ENCODE measurements at places on chromosomes 4 and X.

DNA sequence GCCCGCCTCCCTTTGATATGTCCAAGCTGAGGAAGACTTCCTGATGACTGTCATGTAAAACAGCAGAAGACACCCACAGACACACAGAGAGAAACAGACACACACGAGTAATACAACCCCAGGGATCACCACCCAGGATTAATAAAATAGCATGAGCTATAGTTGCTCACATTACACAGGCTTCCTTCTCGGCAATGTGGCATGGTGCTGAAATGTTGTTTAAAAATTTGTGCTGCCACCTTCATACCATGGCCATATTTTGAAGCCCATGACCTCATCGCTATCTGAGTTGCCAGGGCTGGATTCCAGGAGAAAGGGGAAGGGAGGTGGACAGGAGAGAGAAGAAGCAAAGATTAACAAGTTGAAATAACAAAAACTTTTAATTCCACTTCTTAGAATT lies 111.7 kb downstream of the SYNPO2 start:
- DNase-seq = no peak

- DNase-seq = no peak
Measured at GRCh38 chr4:141501931-141502330, 134.5 kb upstream of the IL15 start.

DNA sequence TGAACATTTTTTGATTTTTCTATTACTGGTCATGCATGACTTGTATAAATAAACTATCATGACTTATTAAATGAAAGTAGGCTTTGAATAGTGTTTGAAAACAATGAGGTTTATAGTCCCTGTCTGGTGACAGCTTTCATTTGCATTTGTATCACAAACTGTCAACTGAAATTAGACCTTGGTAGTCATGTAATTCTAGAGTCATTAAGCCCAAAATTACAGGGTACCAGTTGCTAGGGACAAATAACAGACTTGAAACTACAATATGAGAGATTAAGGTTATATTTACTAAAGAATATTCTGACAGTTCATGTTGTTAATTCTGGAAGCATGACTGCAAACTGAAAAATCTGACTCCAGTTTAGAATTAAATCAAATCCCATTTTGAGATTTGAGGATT lies 9.2 kb upstream of the VAMP7 start:
- no peak for DNase-seq

- no peak for DNase-seq
Measured at GRCh38 chr4:173169428-173170181, 994 bp downstream of the GALNT7 start.

DNA sequence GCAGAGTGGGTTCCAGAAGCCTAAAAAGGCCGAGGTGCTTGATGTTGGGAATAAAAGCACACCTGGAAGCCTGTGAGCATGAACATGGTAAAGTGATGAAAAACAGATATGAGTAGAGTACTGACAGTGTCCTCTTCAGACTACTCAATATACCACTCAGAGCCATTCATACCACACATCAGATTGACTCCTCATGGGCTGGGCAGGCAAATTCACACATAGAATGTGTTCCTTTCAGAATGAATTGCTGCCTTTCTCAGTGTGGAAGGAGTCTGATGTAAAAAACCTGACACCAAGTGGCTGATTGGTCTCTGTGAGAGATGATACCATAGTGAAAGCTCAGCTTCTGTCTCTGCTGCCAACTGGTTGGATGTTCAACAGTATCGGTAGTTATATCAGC lies 442.7 kb downstream of the RAPGEF2 start:
- DNase-seq = no peak

DNA sequence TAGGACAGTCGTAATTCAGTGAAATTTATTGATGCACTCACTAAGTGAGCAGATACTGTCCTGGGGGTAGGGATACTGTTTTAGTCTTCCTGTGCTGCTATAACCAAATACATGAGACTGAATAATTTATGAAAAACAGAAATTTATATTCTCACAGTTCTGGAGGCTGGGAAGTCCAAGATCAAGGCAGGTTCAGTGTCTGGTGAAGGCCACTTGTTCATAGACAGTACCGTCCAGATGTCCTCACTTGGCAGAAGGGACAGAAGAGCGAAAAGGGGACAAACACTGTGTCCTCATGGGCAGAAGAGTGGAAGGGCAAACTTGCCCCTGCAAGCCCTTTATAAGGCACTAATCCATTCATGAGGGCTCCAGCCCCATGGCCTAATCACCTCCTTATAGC lies 45.6 kb downstream of the PGRMC2 start:
- no peak for DNase-seq

- DNase-seq = no peak
Measured at GRCh38 chrX:16629909-16630308, 20.0 kb upstream of the S100G start.

GRCh38 chr4:130922955-130923354 lies 1827.0 kb downstream of the C4orf33 start:
- no peak for DNase-seq

- no peak for DNase-seq
Measured at GRCh38 chr4:24163314-24163713, 273.5 kb upstream of the PPARGC1A start.

GRCh38 chr4:154743683-154744340 lies at the start of gene LRAT:
Gene LRAT, plus strand, starts transcription at chr4:154744000. Its CDS starts 327 bp downstream, at chr4:154744327.
- no peak for DNase-seq

DNA sequence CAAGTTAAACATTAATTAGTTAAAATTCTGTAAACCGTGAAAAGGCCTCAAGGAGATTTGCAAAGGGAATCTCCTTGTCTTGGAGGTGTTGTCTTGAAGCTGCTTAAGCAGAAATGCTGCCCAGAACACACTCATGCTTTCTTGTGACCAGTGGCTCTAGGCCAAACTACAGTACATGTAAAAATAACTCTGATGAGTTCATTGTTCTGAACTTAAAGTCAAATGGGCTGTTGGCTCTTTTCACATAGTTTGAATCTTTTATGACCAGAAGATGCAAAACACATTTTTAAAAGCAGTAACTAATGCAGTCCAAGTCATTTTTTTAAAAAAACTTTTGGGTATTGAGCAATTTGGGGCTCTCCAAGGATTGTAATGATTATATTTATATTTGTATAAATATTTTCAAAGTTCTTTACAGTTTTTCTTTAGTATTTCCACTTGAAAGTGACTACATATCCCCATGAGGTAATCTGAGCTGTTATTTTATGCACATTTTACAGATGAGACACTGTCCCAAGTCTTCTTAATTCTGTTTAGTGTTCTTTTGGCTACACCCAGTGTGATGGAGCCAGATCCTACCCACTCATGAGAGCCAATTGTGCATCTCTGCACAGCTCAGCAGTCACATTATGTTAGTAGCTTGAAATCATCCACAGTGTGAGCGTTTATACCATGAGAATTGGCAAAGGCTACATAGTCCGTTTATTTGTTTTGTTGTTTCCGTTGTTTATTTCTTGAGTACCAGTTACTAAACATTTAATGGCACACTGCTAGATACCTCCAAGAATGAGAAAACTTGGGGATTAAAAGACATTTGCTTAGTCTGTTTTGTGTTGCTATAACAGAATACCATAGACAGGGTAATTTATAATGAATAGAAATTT lies 112.8 kb upstream of the ATXN3L start:
- no peak for DNase-seq

- DNase-seq = no peak
Measured at GRCh38 chrX:143581240-143581639, 54.7 kb downstream of the SLITRK4 start.

GRCh38 chrX:149363965-149364364 lies 141.1 kb downstream of the IDS start:
- no peak for DNase-seq

- no peak for DNase-seq
Measured at GRCh38 chr4:152232271-152232670, 303.6 kb downstream of the FBXW7 start.
